ENCODE measurements at places on chromosomes 4 and X.

DNA sequence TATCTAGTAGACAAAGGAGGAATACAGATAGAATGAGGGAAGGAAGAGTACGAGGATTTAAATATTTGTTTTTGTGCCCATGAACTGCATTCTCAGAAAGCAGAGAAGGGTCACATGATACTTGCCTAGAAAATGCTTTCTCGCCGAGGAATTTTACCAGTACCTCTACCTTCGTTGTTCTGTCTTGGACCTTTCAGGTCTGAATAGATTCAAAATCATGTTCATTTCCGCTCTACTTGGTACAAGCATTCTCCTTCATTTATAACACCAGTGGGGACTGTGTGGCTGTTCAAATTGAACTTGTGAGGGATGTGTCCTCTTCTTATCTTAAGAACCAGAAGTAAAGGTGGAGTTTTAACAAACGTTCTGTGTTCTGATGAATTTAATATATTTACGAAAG, 1.9 kb downstream of the USP38 start:
- peaks cover 19% of the 10 kb centered on the region for H3K36me3 ChIP-seq
- H3K4me3 ChIP-seq: peak overlapping the region; percentile 89
- peaks cover 63% of the 10 kb centered on the region for H3K4me1 ChIP-seq
- no peak for DNase-seq
- no peaks in the 10 kb centered on the region for H3K27me3 ChIP-seq
- H3K27ac ChIP-seq: peak overlapping the region; percentile 14

DNA sequence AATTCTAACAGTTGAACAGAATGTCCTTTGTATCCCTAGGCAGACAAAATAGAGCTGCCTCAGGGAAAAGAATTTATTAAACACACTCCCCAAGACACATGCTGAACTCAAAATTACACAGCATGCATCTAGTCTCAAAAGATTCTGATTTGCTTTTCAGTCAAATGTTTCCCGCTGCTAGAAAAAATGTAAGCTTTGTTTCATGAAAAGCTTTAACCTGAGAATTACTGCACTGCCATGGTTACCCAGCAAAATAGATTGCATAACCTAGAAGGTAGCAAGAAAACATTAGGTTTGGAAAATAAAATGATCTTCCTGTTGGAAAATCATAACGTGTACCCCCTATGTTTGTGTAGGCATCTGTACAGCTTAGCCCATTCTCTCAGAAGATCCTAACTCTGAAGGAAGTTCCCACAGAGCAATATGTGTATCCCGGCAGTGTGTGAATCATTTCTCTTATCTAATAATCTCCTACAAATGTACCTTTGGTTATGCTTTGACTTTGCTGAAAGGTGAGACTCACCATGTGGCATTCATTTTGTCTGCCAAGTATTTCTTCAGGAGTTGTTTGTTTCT, 646.9 kb downstream of the STPG2 start:
- H3K27ac ChIP-seq: no peak overlapping the region
- DNase-seq: no peak
- H3K4me1 ChIP-seq: no peaks in the 10 kb centered on the region

DNA sequence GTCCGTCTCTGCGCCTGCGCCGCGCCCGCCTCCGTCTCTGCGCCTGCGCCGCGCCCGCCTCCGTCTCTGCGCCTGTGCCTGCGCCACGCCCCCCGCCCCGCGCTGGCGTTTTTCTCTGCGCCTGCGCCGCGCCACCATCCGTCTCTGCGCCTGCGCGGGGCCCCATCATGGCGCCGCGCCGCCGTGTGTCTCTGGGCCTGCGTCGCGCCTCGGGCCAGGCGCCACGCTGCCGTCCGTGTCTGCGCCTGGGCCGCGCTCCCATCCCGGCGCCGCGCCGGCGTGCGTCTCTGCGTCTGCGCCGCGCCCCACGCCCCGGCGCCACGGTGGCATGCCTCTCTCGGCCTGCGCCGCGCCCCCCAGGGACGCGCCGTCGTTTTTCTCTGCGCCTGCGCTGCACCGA, 51.8 kb upstream of the DUX4 start:
- no peak for DNase-seq
- H3K36me3 ChIP-seq: no peaks in the 10 kb centered on the region
- H3K27me3 ChIP-seq: no peaks in the 10 kb centered on the region
- no peaks in the 10 kb centered on the region for H3K4me1 ChIP-seq
- no peak overlapping the region for H3K27ac ChIP-seq

GRCh38 chrX:13478740-13479451, 90.5 kb upstream of the EGFL6 start:
- no peak for DNase-seq
- peaks cover 7% of the 10 kb centered on the region for H3K27me3 ChIP-seq
- H3K27ac ChIP-seq: no peak overlapping the region
- H3K4me3 ChIP-seq: peak overlapping the region; percentile 39
- H3K4me1 ChIP-seq: peaks cover 53% of the 10 kb centered on the region
- no peaks in the 10 kb centered on the region for H3K36me3 ChIP-seq

GRCh38 chrX:104288961-104289360, 34.2 kb upstream of the ESX1 start:
- H3K27ac ChIP-seq: no peak overlapping the region
- DNase-seq: no peak
- no peaks in the 10 kb centered on the region for H3K36me3 ChIP-seq
- peaks cover 29% of the 10 kb centered on the region for H3K4me1 ChIP-seq
- peaks cover 4% of the 10 kb centered on the region for H3K27me3 ChIP-seq

DNA sequence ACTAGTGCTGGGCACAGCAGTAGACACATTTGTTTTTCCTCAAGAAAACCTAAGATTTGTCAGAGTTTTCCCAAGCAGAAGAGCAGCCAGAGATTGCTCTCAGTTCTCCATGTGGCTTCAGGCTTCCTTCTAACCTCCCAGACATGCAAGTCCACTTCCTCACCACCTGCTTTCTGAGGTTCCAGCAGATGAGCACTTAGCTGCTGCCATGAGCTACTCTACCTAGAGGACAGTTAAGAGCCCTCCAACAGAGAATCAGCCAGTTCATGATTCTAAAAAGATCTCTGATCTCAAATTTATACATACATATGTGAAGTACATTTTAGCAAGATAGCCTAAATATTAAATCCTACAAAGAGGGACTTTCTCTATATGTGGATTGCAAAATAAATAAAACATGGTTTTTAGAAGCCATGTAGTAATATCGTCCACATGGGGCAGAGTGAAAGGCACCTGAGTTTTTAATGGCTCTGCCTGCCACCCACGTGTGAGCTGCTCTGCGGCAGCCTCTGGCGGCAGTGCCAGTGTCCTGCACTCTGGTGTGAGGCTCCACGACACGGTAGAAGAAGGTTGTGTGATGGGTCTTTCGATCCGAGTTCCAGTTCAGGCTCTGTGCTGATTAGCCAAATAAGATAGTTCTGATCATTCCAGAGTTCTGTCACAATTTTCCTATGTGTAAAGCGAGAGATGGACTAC, 10.3 kb downstream of the CYP4V2 start:
- peaks cover 9% of the 10 kb centered on the region for H3K36me3 ChIP-seq
- peaks cover 21% of the 10 kb centered on the region for H3K4me1 ChIP-seq
- DNase-seq: peak; percentile 22
- no peak overlapping the region for H3K4me3 ChIP-seq
- H3K27me3 ChIP-seq: no peaks in the 10 kb centered on the region

DNA sequence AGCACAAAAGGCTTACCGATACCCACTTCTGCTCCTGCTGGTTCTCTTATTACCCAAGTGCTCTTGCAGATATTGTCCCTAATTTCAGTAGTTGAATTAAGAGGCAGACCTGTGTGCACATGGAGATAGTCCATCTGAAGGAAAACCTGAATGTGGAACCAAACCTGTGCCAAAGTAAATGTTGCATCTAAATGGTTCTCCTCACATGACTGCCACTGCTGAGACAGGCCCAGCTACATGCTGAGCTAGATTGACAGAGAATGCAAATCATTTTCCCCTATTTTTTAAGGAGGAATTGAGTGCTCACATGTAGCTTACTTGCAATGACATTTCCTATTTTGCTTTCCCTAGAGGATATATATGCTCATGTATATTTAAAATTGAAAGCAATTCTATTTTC, 609.1 kb upstream of the TECRL start:
- H3K4me1 ChIP-seq: peaks cover 4% of the 10 kb centered on the region
- H3K27me3 ChIP-seq: no peaks in the 10 kb centered on the region
- H3K27ac ChIP-seq: no peak overlapping the region
- DNase-seq: no peak
- no peaks in the 10 kb centered on the region for H3K36me3 ChIP-seq
- no peak overlapping the region for H3K4me3 ChIP-seq

DNA sequence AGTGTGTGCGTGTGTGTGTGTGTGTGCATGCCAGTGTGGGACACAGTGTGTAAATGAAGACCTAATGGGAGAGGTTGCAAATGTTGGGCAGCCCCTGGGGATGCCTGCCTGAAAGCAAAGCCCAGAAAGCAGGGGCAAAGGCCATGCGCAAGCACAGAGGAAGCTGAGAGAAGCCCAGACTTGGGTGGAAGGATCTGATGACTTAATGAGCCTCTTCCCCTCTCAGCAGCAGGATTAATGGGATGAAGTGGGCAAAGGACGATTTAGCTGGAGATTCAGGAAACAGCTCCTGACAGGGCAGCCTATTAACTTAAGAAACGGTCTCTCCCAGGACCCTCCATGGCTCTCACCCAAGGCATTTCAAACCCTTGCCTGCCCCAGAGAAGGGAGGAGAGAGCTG, 107.3 kb downstream of the EFNB1 start:
- DNase-seq: no peak
- peaks cover 9% of the 10 kb centered on the region for H3K27me3 ChIP-seq
- peak overlapping the region; percentile 89 for H3K27ac ChIP-seq
- H3K4me1 ChIP-seq: peaks cover 33% of the 10 kb centered on the region
- no peaks in the 10 kb centered on the region for H3K36me3 ChIP-seq

GRCh38 chr4:153763404-153763803, 3.6 kb upstream of the RNF175 start:
- H3K27ac ChIP-seq: peak overlapping the region; percentile 71
- no peak for DNase-seq
- H3K4me1 ChIP-seq: peaks cover 48% of the 10 kb centered on the region

DNA sequence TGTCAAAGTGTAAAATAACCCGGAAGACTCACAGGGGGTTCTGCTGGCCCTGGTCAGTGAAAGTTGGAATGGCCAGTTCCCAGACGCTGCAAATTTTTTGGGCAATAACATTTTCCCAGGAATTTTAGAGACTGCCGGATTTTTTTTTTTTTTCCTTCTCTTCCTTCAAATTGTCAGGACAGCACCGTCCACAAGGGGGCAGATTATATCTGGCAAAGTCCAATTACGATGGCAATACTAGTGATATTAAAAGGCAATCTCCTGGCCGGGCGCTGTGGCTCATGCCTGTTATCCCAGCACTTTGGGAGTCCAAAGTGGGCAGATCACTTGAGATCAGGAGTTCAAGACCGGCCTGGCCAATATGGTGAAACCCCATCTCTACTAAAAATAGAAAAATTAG, 20.5 kb downstream of the SLC25A5 start:
- no peak overlapping the region for H3K27ac ChIP-seq
- no peak overlapping the region for H3K4me3 ChIP-seq
- peak; percentile 50 for DNase-seq
- no peaks in the 10 kb centered on the region for H3K4me1 ChIP-seq
- peaks cover 16% of the 10 kb centered on the region for H3K27me3 ChIP-seq
- H3K36me3 ChIP-seq: no peaks in the 10 kb centered on the region

DNA sequence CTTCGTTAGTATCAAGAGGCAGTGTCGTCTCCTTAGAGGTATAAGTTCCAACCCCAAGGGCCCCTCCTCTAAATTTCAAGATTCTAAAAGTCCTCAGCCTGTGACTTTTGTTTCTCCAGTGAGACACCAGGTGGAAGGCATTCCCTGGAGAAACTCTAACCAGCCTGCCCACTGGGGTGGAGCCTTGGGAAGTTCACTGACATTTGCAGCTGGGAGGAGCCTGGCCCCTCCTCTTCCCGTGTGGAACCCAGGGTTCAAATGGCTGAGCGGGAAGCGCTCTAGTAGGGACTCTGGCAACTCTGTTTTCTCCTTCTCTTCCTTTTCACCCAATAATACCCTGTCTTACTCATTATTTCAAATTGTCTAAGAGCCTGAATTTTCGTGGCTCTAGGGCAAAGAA, 325.0 kb downstream of the TLL1 start:
- H3K27ac ChIP-seq: no peak overlapping the region
- H3K27me3 ChIP-seq: no peaks in the 10 kb centered on the region
- H3K4me1 ChIP-seq: no peaks in the 10 kb centered on the region
- no peaks in the 10 kb centered on the region for H3K36me3 ChIP-seq

GRCh38 chrX:103367502-103367901, 8.8 kb upstream of the BEX3 start:
- no peaks in the 10 kb centered on the region for H3K36me3 ChIP-seq
- no peak for DNase-seq
- no peak overlapping the region for H3K27ac ChIP-seq
- no peak overlapping the region for H3K4me3 ChIP-seq
- peaks cover 12% of the 10 kb centered on the region for H3K4me1 ChIP-seq
- no peaks in the 10 kb centered on the region for H3K27me3 ChIP-seq

- H3K27me3 ChIP-seq: peaks cover 1% of the 10 kb centered on the region
- DNase-seq: no peak
- H3K27ac ChIP-seq: no peak overlapping the region
- H3K4me1 ChIP-seq: no peaks in the 10 kb centered on the region
- no peak overlapping the region for H3K4me3 ChIP-seq
Measured at GRCh38 chr4:182642831-182643230, 274.4 kb downstream of the DCTD start.

DNA sequence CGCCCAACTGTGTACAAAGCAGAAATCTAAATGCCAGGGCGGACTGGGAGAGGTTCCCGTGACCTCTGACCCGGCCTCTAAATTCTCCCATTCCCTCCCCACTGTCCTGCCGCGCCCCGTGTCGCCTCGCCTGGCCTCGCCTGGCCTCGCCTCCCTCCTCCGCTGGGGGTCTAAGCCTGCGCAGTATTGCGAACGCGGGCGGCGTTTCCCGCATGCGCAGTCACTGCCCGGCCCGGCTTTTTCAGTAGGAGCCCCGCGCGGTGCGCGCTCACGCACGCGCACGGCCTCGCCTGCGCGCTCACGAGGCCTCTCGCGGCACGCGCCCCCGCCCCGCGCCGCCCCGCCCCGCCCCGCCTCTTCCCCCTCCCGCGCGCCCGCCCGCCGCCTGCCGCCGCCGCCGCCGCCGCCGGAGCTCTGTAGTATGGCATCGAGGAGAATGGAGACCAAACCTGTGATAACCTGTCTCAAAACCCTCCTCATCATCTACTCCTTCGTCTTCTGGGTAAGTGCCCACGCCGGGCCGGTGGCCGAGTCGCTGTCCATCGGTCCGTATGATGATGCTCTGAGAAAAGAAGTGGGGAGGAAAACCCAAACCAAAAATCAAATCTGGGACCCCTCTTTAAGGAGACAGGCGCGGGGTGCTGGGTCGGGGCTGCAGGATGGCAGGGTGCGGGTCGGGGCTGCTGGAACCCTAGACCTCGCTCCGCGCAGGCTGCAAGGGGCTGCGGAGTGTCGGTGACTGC, at the start of gene TSPAN7:
Gene TSPAN7, plus strand, starts transcription at position 417 of the 743 bp plus-strand sequence. Its CDS starts 5 bp downstream, at position 422.
- DNase-seq: peak; percentile 84
- H3K4me3 ChIP-seq: peak within 1 kb of the TSS; percentile 90
- H3K27ac ChIP-seq: peak within 1 kb of the TSS; percentile 91
- peaks cover 27% of the 10 kb centered on the region for H3K27me3 ChIP-seq
- H3K4me1 ChIP-seq: peaks cover 7% of the 10 kb centered on the region

GRCh38 chr4:56209767-56210166, 177.5 kb downstream of the AASDH start:
- no peak overlapping the region for H3K4me3 ChIP-seq
- H3K27ac ChIP-seq: peak overlapping the region; percentile 54
- no peaks in the 10 kb centered on the region for H3K27me3 ChIP-seq
- no peak for DNase-seq
- H3K4me1 ChIP-seq: no peaks in the 10 kb centered on the region

- H3K27ac ChIP-seq: no peak overlapping the region
- H3K4me3 ChIP-seq: no peak overlapping the region
- DNase-seq: no peak
- no peaks in the 10 kb centered on the region for H3K4me1 ChIP-seq
Measured at GRCh38 chr4:117691572-117692351, 342.5 kb upstream of the NDST3 start.

- H3K27ac ChIP-seq: no peak overlapping the region
- H3K36me3 ChIP-seq: peaks cover 14% of the 10 kb centered on the region
- no peak for DNase-seq
- H3K4me3 ChIP-seq: no peak overlapping the region
Measured at GRCh38 chr4:152369902-152370295, 166.0 kb downstream of the FBXW7 start.
